ENCODE measurements at places on chromosomes 6 and 20.

DNA sequence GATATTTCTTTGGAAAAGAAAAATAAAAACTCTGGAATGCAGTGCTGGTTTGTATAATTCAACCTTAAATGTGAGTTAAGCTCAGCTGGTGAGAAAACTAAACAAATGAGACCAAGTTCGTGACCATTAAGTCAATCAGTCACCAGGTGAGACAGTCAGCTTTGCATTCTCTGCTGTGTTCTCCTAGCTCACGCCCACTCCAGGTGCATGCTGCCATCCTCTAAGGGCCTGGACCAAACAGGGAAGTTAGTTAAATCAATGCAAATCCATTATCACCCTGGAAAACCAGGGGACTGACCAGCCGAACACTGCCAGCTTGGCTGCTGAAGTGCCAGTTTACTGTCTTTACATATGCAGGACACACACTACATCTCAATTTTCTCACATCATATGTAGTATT lies 7.2 kb downstream of the TPBG start:
- no peak for DNase-seq

DNA sequence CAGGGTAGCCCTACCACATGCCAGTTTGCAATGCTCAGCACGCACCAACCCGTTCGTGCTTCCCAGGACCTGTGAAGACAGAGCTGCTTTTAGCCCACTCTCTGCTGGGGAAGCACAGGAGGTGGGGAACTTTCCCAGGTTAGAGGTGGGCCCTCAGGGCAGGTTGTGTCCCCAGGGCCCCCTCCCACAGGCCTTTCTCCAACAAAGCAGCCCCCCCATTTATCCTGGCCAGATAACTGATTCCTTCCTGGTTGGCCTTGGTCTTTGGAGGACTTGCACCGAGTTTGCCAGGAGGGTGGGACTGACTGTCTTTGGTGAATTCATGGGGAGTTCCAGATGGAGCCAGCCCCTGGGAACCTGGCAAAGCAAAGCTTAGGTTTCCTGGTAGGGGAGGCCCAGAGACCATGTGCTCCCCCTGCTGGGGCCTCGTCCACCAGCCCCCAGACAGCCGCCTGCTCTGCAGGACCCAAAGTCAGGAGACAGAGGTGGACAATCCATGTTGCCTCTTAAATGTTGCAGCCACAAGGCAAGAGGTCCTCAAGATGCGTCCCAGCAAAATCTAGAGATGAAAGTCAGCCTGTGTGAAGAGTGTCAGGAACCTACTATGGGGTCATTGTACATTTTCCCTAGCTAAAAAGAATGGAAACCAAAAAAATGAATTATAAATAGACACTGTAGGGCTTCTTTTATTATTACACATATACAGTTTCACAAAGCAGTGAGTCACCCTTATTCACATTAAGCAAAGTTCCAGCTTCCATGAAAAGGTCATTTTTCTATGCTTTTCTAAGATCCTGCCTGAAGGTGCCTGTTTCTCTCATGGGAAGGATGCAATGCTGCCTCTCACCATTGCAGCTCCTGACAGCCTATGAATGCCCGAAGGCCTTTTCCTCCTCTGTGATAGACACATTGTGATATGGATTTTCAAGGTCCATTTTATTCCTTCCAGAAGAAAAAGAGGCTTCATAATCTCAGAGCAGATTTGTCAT lies 497.8 kb downstream of the PREX1 start:
- DNase-seq = peak; percentile 64

DNA sequence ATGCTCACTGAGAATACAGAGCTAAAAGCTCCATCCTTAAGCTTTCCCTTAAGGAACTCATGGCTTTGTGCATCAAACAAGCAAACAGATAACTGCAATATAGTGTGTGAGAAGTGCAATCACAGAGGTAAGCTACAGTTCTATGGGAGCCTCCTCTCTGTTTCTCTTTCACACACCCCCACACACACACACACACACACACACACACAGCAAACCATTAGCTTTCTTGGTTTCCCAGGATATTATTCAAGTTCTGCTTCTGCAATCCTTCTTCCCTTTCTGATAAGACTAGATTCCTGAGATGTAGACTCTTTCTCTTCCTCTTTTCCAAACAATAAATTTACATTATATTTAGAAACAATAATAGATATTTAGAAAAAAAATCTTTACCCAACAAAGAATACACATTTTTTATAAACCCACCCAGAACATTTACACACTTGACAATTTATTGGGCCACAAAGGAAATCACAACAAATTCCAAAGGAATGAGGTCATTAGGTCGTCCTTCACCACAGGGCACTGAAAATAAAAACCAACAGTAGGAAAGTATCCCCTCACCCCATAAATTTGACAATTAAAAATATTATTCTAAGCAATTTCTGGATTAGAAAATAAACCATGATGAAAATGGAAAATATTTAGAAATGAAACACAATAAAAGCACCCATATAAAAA lies 9.3 kb upstream of the GFOD1 start:
- DNase-seq = no peak

- no peak for DNase-seq
Measured at GRCh38 chr6:45084257-45084656, 243.9 kb upstream of the RUNX2 start.

GRCh38 chr6:17107863-17108262 lies 6.0 kb downstream of the STMND1 start:
- no peak for DNase-seq

DNA sequence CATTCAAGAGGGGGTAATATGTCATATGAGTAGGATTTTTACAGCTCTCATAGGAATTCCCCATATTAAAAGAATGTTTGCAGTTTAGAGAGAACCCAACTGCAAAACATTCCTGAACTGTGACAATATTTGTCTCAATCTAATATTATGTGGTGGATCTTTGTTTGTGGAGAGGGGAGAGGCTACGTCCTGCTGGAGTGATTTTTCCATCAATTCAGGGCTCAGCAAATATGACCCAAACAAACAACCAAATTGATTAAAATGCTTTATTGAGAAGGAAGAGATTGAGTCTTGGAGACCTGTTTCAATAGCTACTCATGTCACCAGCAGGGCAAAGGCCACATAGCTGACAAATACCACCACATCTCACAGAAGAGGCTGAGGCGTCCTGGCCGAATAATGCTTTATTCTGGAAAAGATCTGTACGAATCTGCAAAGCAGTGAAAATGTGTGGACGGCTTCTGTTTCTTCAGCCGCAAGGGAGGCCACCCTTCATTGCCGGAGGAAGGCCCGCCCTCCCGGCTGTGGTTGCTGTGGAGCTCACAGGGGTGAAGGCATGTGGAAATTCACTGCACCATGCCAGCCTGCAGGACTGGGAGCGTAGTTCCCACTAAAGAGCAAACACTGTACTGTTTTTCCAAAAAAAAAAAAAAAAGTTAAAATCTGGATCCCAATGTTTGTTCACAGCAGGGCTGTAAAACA lies 89.7 kb upstream of the QKI start:
- DNase-seq = no peak

- no peak for DNase-seq
Measured at GRCh38 chr6:40116832-40117231, 182.6 kb upstream of the MOCS1 start.

DNA sequence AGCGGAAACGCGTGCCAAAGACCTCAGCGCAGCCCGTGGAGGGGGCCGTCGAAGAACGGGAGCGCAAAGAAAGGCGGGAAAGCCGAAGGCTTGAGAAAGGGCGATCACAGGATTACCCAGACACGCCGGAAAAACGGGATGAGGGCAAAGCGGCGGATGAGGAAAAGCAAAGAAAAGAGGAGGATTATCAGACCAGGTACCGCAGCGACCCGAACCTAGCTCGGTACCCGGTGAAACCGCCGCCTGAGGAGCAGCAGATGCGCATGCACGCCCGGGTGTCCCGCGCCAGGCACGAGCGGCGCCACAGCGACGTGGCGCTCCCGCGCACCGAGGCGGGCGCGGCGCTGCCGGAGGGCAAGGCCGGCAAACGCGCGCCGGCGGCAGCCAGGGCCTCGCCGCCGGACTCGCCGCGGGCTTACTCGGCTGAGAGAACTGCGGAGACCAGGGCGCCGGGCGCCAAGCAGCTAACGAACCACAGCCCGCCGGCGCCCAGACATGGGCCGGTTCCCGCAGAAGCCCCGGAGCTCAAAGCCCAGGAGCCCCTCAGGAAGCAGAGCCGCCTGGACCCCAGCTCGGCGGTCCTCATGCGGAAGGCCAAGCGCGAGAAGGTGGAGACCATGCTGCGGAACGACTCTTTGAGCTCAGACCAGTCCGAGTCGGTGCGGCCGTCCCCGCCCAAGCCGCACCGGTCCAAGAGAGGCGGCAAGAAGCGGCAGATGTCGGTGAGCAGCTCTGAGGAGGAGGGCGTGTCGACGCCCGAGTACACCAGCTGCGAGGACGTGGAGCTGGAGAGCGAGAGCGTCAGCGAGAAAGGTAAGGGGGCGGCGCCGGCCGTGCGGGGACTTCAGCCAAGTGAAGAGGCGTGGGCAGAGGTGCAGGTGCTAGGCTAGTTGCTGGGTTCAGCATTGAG lies 296.2 kb downstream of the RIMS1 start:
- peak; percentile 52 for DNase-seq

- DNase-seq = no peak
Measured at GRCh38 chr20:21189761-21190523, 64.1 kb downstream of the KIZ start.

GRCh38 chr6:36533321-36533720 lies 14.0 kb downstream of the STK38 start:
- no peak for DNase-seq

- DNase-seq = no peak
Measured at GRCh38 chr20:3421985-3422384, 14.5 kb upstream of the DNAAF9 start.

DNA sequence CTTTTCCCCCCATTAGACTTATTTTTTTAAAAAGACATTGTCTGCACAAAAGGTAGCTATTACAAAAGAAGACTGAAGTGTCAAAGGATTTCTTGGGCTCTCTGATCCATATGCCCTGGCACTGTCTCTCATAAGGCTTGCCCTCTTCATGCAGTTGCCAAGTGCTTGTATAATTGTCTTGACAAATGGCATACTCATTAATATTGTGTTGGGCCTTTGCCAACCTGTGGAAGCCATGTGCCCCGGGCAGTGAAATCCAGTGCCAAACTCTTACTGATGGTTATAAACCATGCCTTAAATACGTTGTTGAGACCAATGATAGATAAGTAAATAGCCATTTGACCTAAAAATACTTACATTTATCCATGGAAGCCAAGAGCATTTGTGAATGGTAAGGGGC lies 98.1 kb downstream of the FARS2 start:
- DNase-seq = no peak

- DNase-seq = no peak
Measured at GRCh38 chr20:51628533-51629398, 86.2 kb upstream of the NFATC2 start.

GRCh38 chr6:32191696-32192607 lies 491 bp downstream of the GPSM3 start:
- DNase-seq = no peak

DNA sequence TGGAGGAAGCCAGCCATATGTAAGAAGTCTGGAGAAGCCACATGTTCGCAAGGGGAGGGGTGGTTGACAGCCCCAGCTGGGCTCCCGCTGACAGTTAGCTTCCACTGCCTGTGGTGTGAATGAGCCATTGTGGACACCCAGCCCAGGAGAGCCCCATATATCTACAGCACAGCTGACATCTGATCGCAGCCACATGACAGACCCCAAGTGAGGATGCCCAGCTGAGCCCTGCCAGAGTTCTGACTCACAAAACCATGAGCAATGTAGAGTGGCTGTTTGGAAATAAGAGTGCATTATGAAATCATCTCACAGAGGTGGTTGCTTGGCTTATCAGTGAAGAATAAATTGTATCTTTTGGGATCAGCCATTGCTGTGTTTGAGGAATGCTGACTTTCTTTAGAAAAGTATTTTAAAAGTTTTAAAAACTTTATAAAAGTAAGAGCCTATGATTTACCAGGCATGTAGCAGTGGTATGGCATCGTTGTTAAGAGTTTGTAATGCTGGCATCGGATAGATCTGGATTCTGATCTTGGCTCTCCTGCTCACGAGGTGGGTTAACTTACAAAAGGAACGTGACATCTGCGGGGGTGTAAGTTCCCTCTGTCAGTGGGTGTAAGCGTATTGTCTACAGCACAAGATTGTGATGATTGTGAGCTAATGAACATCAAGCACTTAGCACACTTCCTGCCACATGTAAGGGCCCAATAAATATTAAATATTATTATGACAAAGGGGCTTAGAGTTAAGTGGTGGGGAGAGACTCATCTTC lies 24.1 kb downstream of the CFAP61 start:
- DNase-seq = no peak

GRCh38 chr6:81713205-81713604 lies 39.3 kb downstream of the TENT5A start:
- no peak for DNase-seq

DNA sequence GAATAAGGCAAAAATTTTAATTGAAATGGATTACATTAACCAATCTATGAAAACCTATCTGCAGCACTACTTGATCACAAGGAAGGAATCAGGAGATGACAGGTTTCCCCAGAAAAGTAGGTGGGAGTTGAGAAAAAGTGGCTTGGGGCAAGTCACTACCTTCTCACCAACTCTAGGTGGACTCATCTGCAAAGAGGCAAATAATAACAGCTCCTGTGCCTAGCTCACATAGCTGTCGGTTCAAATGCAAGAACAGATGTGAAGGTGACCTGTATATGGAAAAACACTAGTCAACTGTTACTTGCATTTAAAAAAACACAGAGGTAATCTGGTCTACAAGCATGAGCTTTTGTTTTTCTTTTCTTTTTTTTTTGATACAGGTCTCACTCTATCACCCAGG lies 67.2 kb downstream of the POPDC3 start:
- DNase-seq = no peak

DNA sequence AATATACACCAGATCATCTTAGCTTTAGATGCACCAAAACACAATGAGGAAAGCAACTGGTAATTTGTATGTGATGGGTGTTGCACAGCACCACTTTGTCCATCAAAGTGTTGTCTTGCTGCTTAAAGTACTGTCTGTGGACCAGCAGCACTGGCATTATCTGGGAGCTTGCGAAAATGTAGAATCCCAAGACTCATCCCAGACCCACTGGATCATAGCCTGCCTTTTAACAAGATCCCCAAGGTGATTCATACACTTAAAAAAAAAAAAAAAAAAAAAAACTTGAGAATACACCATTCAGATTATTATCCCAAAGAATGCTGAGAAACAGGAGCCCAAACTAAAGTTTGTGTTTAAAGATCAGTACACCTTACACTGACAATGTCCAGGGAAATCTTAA lies 123.4 kb downstream of the TASP1 start:
- no peak for DNase-seq

GRCh38 chr20:5720696-5721095 lies 29.5 kb upstream of the SHLD1 start:
- DNase-seq = no peak

GRCh38 chr6:136783495-136784270 lies 8.6 kb downstream of the MAP3K5 start:
- no peak for DNase-seq

DNA sequence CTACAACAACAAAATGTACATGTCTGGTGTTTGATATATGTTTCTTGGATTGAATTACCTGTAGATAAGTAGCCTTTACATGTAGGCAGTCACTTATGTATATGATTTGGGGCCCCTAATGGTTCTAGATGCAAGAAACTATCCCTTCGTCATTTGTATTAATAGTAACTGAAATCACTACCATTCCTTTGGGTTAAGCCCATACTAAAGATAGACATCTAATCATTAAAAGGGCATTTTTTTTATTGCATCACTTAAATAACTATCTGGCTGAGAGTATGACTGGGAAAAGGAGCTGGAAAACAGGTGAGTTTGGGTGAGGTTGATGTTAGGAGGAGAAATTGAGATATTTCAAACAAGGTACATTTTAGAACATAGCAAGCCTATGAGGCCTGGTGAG lies 213.5 kb upstream of the PLN start:
- no peak for DNase-seq

- DNase-seq = no peak
Measured at GRCh38 chr6:147930745-147931144, 411.9 kb upstream of the SASH1 start.
